Left lobe of liver (tissue), 2 donors: ENCODE measurements at places on chromosomes 5 and 9.

- no peak for DNase-seq
Observed at GRCh38 chr9:137458194-137459151, 661 bp downstream of the NSMF start.

DNA sequence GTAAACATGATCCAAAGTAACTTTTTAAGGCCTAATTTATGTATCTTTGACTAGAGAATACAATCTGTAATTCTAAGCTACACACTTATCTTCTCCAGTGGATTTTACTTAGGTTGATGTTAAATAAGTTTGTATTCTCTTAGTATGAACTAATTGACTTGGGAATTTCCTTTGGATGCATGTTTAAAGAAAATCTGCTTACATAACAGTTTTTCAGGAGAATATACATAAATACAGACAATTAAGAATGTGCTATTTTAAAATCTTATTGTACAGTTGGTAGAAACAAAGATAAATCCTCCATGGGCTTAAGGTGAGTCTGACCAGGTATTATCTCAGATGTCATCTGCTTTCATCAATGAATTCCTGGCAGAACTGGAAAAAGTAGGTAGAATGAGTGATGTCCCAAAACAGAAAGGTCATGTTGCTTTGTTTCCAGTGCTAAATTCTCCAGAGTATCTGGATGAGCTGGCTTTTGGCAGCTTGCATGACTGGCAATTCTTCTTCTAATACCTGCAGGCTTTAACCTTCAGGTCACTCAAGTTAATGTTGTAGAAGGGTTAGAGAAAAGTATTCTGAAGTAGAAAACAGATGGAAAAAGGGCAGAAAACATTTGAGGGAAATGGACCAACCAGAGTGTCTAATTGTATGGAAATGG lies 150.6 kb downstream of the MACIR start:
- DNase-seq: no peak

GRCh38 chr9:83906144-83906543 lies 15.1 kb downstream of the KIF27 start:
- no peak for DNase-seq

DNA sequence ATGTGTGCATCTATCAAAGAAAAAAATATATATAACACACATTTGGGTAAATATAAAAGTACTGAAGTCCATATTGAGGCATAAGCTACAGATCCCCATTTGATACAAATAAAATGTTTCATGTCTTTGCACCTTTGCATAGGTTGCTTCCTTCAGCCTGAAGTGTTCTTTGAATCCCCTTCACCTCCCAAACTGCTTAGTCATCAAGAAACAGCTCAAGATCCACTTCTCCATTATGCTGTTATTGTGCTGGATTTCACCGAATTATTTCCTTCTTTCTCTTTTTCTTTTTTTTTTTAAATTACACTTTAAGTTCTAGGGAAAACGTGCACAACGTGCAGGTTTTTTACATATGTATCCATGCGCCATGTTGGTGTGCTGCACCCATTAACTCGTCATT lies 419.1 kb downstream of the ENC1 start:
- no peak for DNase-seq

DNA sequence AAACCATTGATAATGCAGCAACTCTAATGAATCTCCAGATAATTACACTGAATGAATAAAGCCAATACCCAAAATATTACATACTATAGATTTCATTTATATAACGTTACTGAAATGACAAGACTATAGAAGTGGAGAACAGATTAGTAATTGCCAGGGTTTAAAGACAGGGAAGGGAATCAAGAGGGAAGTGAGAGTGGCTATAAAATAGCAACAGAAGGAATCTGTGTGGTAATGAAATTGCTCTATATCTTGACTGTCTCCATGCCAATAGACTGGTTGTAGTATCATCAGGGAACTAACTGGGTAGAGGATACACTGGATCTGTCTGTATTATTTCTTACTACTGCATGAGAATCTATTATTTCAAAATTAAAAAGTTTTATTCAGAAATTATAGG lies 396.5 kb upstream of the RPS23 start:
- no peak for DNase-seq

DNA sequence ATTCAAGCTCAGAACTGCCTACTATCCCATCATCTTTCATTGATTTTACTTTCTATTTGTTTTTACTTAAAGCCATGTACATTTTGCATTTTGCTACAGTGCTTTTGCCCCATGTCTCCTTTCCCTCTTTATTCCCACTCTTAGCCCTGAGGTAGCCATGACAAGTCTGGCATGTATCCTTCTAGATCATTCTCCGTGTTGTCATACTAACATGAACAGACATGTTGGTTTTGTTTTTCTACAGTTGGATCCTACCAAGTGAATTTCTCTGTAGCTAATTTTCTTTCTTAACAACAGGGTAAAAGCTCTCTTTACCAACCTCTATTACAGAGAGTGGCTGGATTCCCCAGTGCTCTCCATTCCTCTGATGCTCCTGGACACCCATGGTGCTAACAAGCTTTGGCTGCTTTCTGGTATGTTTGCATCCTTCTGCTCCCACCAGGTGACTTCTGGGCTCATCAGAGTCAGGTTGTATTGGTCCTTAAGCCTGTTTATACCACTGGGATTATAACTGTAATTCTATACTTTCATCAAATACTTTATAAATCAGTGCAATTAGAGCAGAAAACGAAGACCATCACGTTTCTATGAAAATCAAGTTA lies 38.8 kb upstream of the BOD1 start:
- DNase-seq: no peak

DNA sequence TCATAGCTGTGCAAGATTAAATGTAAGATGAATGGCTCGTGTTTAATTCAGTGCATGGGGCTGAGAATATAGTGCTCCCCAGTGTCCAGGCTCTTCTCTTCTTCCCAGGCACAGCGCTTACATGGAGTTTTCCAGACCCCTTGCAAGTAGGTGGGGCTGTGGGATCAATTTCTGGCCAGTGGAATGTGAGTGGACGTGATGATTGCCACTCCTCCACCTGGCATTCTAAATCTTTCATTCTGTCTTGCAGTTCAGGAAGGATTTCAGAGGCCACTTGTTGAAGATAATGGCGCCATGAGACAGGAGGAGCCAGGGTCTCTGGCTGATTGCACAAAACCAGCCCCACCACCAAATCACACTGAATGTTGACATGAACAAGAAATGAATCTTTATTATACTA lies 7.2 kb upstream of the PIP5K1B start:
- no peak for DNase-seq

GRCh38 chr5:18675041-18675440 lies 1040.8 kb downstream of the TAF11L14 start:
- no peak for DNase-seq

- DNase-seq: no peak
Observed at GRCh38 chr9:4866239-4866969, 73.7 kb downstream of the RCL1 start.

- DNase-seq: no peak
Observed at GRCh38 chr5:73007051-73007450, 51.2 kb downstream of the FCHO2 start.
